ENCODE measurements at places on chromosomes 1 and 21.
A peak's percentile ranks its signal among the peaks of the same experiment; 100 is the strongest.

- DNase-seq: no peak
- no peak overlapping the region for H3K4me3 ChIP-seq
- H3K36me3 ChIP-seq: no peaks in the 10 kb centered on the region
Measured at GRCh38 chr1:226454349-226454748, 46.5 kb upstream of the PARP1 start.

DNA sequence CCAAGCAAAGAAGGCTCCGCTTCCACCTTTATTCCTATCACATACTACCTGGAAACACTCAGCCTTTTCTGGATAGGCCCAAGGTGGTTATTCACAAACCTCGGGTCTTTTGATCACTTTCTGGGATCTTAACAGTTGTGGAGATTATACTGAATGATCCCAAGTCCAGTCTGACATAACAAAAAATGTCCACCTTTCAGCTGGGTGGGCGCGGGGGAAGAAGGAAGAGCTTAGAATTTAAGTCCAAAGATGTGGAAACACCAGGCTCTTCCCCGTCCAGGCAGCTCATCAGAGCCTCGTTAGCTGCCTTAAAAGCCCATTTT, 338 bp upstream of the C1orf53 start:
- no peaks in the 10 kb centered on the region for H3K36me3 ChIP-seq
- H3K27ac ChIP-seq: peak overlapping the region; percentile 88
- H3K4me3 ChIP-seq: peak overlapping the region; percentile 66
- H3K4me1 ChIP-seq: peaks cover 6% of the 10 kb centered on the region

DNA sequence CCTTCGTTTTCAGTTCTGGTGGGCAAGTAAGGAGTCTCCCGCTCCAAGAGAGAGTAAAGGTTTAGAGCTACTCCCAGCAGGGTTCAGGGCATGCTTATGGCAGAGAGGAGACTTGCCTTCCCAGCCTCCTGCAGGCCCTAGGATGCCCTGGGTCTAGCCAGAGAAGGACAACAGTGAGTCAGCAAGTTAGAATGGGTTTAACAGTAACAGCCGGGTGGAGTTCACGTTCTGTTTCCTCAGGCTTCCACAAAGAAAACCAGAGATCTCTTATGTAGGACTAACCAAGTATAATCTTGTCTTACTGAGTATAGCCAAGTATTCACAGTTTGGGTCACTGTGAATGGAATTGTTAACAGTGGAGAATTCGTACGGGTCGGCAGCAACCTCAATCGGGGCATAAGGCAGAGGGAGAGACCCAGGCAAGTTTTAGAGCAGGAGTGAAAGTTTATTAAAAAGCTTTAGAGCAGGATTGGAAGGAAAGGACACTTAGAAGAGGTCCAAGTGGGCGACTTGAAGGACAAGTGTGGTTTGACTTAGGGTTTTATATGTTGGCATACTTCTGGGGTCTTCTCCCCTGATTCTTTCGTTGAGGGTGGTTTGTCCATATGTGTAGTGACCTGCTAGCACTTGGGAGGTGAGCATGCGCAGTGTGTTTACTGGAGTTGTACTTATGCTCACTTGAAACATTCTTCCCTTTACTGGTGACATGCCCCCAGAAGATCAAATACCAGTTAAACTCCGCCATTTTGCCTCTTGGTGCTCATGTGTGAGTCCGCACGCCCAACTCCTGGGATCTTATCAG, 4.5 kb downstream of the OVAAL start:
- H3K27me3 ChIP-seq: no peaks in the 10 kb centered on the region
- no peak for DNase-seq
- H3K4me3 ChIP-seq: no peak overlapping the region
- H3K27ac ChIP-seq: no peak overlapping the region

GRCh38 chr1:37814252-37814651, 6.2 kb upstream of the YRDC start:
- peaks cover 1% of the 10 kb centered on the region for H3K4me1 ChIP-seq
- no peak for DNase-seq
- no peak overlapping the region for H3K27ac ChIP-seq
- peaks cover 36% of the 10 kb centered on the region for H3K36me3 ChIP-seq
- no peaks in the 10 kb centered on the region for H3K27me3 ChIP-seq

- H3K36me3 ChIP-seq: no peaks in the 10 kb centered on the region
- H3K4me3 ChIP-seq: no peak overlapping the region
- no peak overlapping the region for H3K27ac ChIP-seq
- DNase-seq: no peak
- H3K27me3 ChIP-seq: no peaks in the 10 kb centered on the region
- no peaks in the 10 kb centered on the region for H3K4me1 ChIP-seq
Measured at GRCh38 chr1:232364654-232365382, 265.1 kb downstream of the SIPA1L2 start.

GRCh38 chr1:206421616-206422340, 48.5 kb upstream of the IKBKE start:
- H3K36me3 ChIP-seq: peaks cover 10% of the 10 kb centered on the region
- no peak overlapping the region for H3K27ac ChIP-seq
- peaks cover 3% of the 10 kb centered on the region for H3K4me1 ChIP-seq
- no peaks in the 10 kb centered on the region for H3K27me3 ChIP-seq
- DNase-seq: no peak

DNA sequence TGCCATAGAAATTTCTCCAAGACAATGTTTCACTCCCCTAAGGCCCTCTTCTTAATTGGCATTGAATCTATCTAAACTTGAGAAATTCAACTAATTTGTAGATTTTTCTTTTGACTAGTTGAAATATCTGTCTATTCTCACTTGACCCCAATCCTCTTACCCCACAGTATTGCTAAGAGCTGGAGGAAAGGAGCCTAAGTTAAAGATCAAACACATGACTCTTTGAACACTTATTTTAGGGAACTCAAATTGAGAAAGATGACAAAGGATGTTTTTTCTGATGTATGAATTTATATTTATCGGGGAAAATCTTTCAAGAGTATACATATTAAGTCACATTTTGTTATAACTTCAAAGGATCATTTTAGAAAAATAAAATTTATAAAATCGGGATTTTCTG, 3.6 kb downstream of the MR1 start:
- H3K4me3 ChIP-seq: no peak overlapping the region
- no peaks in the 10 kb centered on the region for H3K27me3 ChIP-seq
- DNase-seq: no peak
- peaks cover 16% of the 10 kb centered on the region for H3K4me1 ChIP-seq

GRCh38 chr1:224726441-224727182, 110.5 kb downstream of the CNIH3 start:
- no peaks in the 10 kb centered on the region for H3K36me3 ChIP-seq
- DNase-seq: no peak
- no peak overlapping the region for H3K27ac ChIP-seq
- H3K4me1 ChIP-seq: no peaks in the 10 kb centered on the region
- H3K27me3 ChIP-seq: no peaks in the 10 kb centered on the region
- H3K4me3 ChIP-seq: no peak overlapping the region

GRCh38 chr1:67747671-67748546, 62.9 kb downstream of the GADD45A start:
- no peaks in the 10 kb centered on the region for H3K27me3 ChIP-seq
- no peaks in the 10 kb centered on the region for H3K36me3 ChIP-seq
- H3K4me3 ChIP-seq: no peak overlapping the region
- DNase-seq: peak; percentile 28
- H3K4me1 ChIP-seq: peaks cover 53% of the 10 kb centered on the region
- H3K27ac ChIP-seq: peak overlapping the region; percentile 81

- peaks cover 13% of the 10 kb centered on the region for H3K4me1 ChIP-seq
- peak; percentile 74 for DNase-seq
- no peak overlapping the region for H3K4me3 ChIP-seq
Measured at GRCh38 chr1:159428536-159428935, 3.5 kb upstream of the OR10J4 start.

DNA sequence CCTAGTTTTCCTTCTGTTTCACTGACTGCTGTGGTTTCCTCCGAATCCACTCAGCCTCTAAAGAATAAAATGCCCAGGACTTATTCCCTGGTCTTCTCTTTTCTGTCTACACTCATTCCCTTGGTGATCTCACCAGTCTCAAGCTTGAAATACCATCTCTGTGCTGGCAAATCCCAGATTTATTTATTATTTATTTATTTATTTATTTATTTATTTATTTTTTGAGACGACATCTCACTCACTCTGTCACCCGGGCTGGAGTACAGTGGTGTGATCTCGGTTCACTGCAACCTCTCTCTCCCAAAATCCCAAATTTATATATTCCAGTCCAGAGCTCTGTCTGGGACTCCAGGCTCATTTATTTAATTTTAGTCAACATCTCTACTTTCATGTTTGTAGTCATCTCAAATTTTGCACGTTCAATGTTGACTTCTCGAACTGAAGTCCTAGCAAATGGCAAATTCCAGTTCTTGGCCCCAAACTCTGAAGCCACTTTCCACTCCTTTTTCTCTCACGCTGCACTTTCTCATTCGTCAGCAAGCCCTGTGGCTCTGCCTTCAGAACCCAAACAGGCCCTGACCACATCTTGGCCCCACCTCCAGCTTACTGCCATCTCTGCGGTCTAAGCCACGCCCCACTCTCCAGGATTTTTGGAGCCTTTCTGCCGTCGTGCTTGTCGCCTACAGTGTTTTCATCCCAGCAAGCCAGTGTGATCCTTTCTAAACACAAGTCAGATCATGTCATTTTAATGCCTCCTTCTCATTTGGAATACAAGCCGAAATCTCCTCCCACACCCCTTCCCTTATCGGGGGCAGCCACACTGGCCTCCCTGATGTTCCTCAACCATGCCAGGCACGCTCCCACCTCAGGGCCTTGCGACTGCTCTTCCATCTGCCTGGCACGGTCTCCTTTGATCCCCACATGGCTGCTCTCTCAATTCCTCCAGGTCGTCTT, 14.2 kb upstream of the TENT5B start:
- no peaks in the 10 kb centered on the region for H3K27me3 ChIP-seq
- H3K27ac ChIP-seq: no peak overlapping the region
- no peak overlapping the region for H3K4me3 ChIP-seq
- peaks cover 7% of the 10 kb centered on the region for H3K4me1 ChIP-seq
- DNase-seq: peak; percentile 23
- H3K36me3 ChIP-seq: no peaks in the 10 kb centered on the region

GRCh38 chr21:33899199-33899598, 16.4 kb downstream of the ATP5PO start:
- peaks cover 4% of the 10 kb centered on the region for H3K4me1 ChIP-seq
- no peaks in the 10 kb centered on the region for H3K27me3 ChIP-seq
- H3K36me3 ChIP-seq: peaks cover 26% of the 10 kb centered on the region
- no peak overlapping the region for H3K27ac ChIP-seq
- DNase-seq: no peak

- no peaks in the 10 kb centered on the region for H3K36me3 ChIP-seq
- H3K27me3 ChIP-seq: no peaks in the 10 kb centered on the region
- no peak for DNase-seq
- no peaks in the 10 kb centered on the region for H3K4me1 ChIP-seq
- H3K4me3 ChIP-seq: no peak overlapping the region
Measured at GRCh38 chr1:246355411-246356230, 151.5 kb downstream of the SMYD3 start.

DNA sequence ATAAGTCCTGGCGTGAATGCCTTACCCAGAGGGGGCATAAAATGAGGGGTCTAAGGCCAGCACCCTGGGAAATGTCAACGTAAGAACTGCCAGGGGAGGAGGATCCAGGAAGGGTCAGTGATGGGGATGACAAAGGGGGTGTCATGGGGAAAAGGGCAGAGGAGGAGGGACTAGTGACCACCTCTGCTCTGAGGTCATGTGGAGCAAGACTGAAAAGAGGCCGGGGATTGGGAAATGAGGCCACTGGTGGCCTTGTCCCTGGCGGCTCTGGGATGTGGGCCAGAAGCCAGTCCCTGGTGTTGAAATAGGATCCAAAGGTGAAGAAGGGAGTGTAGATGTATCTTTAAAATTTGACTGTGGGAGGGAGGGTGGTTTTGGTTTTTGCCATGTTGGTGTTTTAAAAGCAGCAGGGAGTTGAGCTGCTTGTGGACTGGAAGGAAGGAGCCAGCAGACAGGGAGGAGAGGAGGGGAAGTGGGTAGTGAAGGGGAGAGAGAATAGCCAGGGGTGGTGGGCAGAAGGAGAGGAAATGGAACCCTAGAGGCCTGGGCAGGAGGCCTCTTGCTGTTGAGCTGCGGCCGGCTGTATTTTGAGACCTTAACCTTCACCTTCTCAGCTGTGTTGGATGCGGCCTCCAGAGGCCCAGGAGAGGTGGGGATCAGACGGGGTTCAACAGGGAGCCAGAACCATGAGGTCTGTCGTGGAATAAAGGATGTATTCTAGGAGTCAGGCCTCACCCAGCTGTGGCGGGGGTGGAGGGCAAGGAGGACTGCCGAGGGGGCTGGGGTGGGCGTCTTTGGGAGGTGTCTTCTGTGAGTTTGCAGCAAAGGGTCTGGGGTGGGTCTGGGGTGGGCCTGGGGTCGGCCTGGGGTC, 92.5 kb downstream of the DHRS3 start:
- DNase-seq: peak; percentile 59
- H3K4me1 ChIP-seq: peaks cover 27% of the 10 kb centered on the region
- H3K27me3 ChIP-seq: no peaks in the 10 kb centered on the region
- no peaks in the 10 kb centered on the region for H3K36me3 ChIP-seq
- H3K27ac ChIP-seq: no peak overlapping the region

DNA sequence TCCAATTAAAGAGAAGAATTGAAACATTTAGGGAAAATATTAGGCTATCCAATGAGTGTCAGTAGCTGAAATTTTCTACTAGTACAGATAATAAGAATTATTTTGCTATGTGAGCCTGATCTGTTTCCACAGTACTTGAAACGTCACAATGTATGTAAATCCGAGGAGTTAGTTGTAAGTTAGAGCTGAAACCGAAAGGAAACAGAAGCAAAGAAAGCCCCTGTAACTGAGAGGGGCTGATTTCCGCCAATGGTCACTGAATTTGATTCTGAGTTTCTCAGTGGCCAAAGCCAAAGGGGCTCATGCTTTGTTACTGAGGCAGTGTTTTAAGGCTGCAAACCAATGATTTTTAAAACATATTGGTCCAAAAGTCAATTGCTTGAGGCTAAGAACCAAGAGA, 168.3 kb upstream of the DUSP10 start:
- DNase-seq: no peak
- no peak overlapping the region for H3K27ac ChIP-seq
- no peaks in the 10 kb centered on the region for H3K36me3 ChIP-seq
- H3K4me3 ChIP-seq: no peak overlapping the region
- no peaks in the 10 kb centered on the region for H3K27me3 ChIP-seq

DNA sequence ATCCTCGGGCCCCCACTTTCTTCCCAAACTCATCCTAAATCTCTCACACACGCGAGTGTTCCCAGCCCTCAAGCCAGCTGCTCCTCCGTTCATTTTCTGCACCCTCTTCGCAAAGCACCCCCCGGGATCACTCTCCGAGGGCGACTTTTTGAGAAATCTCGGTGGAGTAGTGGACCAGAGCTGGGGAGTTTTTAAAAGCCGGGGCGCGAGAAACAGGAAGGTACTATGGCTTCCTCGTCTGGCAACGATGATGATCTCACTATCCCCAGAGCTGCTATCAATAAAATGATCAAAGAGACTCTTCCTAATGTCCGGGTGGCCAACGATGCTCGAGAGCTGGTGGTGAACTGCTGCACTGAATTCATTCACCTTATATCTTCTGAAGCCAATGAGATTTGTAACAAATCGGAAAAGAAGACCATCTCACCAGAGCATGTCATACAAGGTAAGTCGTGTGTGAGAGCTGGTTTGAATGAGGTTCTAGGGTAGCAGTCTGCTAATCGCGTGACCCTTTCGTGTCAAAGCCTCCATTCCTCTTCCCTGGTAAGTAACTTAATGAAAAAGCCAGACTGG, 800 bp downstream of the DR1 start:
- no peaks in the 10 kb centered on the region for H3K36me3 ChIP-seq
- H3K4me3 ChIP-seq: peak overlapping the region; percentile 87
- peak; percentile 75 for DNase-seq
- peak overlapping the region; percentile 99 for H3K27ac ChIP-seq
- H3K27me3 ChIP-seq: no peaks in the 10 kb centered on the region
- H3K4me1 ChIP-seq: peaks cover 3% of the 10 kb centered on the region
